Posterior vena cava (tissue), 2 donors: ENCODE measurements at places on chromosomes 2 and 18. TPM values are rescaled to one million over a fixed set of nuclear protein-coding genes. Genes with fewer than 3 reads are reported as not detected.

GDF7 gene
- 3.8 TPM for total RNA-seq

DNA sequence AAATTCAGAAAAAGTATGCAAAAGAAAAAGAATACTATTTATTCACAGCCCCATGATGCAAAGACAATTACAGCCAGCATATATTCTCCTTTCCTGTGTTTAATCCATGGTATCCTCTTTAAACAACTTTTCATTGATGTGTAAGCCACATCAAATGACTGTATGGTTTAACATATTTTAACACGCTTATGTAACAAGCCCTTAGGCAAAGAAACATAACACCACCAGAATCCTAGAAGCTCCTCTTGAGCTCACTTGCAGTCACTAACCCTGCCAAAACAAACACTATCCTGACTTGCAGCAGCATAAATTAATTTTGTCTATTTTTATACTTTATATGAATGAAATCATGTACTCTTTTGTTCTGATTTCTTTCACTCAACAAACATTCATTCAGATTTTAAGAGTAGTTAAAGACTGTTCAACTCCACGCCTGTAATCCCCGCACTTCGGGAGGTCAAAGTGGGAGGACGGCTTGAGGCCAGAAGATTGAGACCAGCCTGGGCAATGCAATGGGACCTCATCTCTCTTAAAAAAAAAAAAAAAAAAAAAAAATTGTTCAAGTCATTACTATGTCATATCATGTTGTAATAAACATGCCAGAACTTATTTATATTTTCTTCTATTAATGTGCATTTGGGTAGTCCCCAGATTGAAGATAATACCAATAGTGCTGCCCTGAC lies 226.3 kb downstream of the NBAS start:
- DNase-seq = no peak

DNA sequence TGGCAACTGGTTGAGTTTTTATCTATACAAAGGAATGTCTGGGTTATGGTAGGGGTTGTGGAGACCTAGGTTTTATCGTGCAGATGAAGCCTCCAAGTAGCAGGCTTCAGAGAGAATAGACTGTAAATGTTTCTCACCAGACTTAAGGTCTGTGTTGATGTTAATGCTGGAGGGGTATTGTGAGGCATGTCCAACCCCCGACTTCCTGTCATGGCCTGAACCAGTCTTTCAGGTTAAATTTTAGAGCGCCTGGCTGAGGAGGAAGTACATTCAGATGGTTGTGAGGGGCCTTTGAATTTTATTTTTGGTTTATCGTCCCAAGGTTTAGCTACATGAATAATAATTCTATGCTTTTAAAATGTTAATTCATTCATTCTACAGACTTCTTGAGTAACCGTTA lies 435.1 kb downstream of the DLGAP1 start:
- DNase-seq = no peak

- DNase-seq = peak; percentile 80
These were observed 1.1 kb upstream of the TMEFF2 start for GRCh38 chr2:192195548-192196418.

DNA sequence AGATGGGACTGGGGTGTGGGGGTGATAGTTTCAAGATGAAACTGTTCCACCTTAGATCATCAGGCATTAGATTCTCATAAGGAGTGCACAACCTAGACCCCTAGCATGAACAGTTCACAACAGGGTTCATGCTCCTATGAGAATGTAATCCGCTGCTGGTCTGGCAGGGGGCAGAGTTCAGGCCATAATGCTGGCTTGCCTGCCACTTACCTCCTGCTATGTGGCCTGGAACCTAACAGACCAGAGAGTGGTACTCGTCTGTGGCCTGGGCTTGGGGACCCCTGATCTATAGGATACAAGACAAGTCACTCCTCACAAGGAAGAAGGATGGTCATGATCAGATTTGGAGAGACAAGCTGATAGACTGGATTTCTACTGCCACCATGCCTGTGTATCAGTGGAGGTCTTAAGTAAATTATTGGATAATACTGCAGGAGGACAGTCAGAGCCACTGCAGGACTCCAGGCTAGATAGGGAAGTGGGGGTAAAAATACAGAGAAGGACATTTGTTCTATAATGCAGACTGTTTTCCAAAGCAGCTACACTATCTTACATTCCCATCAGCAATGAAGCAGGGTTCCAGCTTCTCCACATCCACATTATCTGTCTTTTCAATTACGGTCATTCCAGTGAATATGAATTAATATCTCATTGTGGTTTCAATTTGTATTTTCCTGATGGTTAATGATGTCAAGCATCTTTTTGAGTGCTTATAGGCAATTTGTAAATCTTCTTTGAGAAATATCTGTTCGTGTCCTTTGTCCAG lies 28.8 kb upstream of the APOB start:
- DNase-seq = no peak

- DNase-seq = no peak
These were observed 87.7 kb downstream of the TMEM18 start for GRCh38 chr2:589281-590130.

DNA sequence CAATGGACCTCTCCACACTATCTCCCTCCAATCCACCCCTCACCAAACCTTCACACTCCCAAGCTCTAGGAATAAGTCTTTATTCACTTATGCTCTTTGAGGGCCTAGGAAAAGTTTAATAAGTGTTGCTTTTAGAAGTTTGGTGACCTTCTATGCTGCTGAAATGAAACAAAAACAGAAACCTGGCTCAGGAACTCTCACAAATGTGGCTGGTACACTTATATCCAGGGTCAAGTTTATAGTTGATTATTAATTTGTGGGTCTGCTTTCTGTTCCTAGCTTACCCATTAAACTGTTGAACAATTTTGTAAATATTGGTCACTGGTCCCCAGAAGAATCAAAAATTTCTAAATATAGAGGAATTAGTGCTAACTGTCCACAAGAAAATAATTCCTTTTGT lies 14.2 kb upstream of the ANKRD44 start:
- DNase-seq = no peak

DNA sequence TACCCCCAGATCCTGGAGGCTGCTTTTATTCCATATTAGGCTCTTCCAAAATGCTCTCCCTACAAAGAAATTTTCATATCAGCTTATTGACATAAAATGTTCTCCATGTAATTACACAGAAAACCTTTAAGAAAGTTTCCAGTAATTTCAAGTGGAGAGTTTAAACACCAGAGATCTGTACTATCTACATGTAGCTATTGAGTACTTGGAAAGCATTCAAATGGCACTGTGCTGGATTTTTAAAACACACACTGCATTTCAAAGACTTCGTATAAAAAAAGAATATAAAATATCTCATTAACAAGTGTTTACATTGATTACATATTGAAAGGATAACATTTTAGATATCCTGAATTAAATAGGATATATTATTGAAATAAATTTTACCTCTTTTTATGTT lies 182.4 kb upstream of the ZNF521 start:
- no peak for DNase-seq

DNA sequence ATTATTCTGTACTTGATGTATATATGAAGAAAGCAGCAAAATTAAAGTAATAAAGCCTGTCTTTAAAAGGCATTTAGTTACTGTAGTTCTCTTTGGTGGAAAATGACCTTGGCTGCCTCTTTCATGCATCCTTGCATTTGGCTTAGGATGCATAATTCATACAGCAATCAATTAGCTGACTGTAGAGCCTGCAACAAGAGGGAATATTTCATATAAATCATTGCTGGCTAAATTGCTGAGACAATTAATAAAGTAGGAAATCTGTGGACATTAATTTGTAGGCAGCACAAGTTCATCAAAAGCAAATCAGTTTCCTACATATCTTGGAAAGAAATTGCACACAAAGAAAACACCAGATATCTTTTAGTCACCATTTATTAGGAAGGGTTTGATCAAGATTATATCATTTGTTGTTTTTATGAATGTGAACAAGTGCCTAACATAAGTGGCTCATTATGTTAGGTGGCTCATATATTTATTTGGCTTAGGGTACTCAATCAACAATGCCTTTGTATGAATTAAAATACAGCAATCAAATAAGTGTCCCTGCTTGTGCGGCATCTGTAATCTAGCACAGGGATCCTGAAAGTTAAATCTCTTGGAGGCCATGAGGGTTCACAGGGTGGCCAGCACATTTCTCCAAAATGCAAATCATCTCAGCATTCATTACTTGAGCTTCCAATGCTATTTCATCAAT lies 220.4 kb upstream of the SPOPL start:
- no peak for DNase-seq

DNA sequence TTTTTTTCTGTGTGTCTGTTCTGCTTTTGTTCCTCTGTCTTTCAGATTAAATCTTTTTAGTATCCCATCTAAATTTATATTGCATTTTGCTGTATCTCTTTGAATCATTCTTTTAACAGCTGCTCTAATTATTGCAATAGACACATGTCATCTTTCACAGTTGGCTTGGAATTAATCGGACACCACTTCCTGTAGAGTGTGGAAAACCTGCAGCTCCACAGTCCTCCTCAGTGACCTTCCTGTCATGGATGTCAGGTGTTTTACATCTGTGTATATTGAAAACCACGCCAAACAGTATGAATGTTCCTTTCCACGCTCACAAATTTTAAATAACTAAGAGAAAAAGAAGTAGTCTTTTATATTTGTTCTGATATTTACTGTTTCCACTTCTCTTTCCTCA lies 135.3 kb downstream of the PXDN start:
- no peak for DNase-seq

ABCG8 gene
- total RNA-seq = not detected

DNA sequence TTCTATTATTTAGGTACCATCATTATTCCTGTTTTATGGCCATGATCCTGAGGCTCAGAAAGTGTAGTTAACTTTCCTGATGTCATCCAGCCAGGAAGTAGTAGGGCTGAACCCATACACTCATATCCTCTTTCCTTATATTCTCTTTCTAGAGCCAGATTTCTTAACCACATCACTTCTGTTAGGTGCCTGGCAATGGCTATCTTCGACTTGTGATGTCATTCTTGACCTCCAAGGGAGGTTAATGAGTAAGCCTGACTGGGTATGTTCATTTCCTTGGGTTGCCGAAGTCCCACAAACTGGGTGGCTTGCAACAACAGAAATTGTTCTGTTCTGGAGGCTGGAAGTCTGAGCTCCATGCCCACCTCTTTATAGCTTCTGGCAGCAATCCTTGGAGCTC lies 43.4 kb downstream of the ITGB6 start:
- no peak for DNase-seq

FEV gene
- not detected for total RNA-seq

GPR39 gene
- total RNA-seq = 0.37 TPM

- no peak for DNase-seq
These were observed 19.1 kb upstream of the ANKRD53 start for GRCh38 chr2:70959271-70959761.

MYOM1 gene
- total RNA-seq = 32.0 TPM

UGT1A4 gene
- not detected for total RNA-seq

DNA sequence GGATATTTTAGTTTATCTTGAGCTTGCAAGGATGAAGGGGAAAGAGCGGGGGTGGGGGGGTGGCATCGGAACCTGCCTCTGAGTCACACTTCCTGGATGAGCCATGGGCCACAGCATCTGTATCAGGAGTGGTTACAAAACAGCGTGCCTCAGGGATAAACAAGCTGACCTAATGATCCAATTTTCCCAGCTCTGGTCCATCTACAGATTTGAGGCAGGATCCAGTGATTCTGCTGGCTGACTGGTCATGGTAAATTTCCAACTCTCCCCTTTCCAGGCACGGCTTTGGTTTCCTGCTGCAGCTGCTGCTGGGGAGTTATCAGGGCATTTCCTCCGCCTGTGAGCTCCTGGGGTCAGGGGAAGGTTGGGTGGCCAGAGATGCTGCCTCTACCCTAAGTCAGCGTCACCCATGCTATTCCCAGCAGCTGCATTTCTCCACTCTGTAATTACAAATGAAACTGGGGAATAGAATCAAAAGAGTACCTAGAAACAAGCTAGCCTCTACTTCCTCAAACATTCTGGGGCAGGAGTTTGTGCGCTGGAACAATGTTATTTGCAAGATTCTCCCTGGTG lies 4.7 kb upstream of the HPCAL1 start:
- no peak for DNase-seq

DNA sequence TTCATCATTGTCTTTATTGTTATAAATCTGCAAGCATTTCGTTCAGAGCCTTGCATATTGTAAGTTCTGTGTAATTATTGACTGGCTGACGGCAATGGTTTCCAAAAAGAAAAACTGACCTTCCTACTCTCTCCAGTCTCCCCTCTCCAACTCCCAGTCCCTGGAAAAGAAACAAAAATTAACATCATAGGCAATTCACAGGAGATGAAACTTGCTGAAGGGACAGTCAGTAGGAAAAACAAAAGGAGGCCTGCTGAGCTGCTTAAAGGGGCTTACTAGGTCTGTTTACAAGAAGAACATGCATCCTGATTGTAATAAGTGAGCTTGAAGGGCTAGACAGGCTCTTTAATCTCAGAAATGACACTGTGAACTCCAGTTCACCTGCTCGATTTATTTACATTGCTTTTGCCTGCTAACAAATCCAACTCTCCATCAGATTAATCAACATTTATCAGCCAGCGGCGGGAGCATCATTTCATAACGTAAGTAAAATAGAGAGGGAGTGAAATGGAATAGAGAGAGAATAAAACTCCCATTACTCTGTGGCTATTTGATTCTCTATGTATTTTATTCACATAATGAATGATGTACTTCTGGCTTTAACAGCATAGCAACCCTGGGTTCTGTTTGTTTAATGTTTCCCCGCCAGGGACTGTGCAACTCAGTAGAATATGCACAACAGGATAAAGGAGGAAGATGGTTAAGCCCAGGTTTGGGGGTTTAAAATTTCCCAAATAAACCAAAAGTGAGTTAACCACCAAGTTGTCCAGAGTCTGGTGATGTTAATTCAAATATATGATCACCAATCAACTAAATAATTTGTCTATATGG lies 256.7 kb upstream of the SETBP1 start:
- no peak for DNase-seq

- no peak for DNase-seq
These were observed 12.7 kb downstream of the INPP1 start for GRCh38 chr2:190355968-190356644.

RAB27B gene
- 1.2 TPM for total RNA-seq

NAT8 gene
- total RNA-seq = not detected

BBS5 gene
- total RNA-seq = 7.8 TPM

DNA sequence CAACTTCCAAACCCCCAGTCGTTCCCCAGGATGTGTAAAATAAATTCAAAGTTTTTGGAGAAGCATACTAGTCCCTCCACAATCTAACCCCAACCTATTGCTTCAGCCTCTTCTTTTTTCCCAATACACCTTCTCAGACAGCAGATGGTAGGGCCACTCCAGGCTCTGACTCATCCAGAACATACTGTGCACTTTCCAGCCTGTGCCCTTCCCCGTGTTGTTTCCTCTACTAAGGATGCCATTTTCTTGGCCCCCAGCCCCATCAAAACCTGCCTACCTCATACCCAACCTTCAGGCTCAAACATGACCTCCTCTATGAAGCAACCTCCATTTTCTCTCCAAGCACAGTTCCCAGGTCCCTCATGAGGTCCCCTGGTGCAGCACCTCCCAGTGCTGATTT lies 669.3 kb downstream of the BCL11A start:
- no peak for DNase-seq

DNA sequence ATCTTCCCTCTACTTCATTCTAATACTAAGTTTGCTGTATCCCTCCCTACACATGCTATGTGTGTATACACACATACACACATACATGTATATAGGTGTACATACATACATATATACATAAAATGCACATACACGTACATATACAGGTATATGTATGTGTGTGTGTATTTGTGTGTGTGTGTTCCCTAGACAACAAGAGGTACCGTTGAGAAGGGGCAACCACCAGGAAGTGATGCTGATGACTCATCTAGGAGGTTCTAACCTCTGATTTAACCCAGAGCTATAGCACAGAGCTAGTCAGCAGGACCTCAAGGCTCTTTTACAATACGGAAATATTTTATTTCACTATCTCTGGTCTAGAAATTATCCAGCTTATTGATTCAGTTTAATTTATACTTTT lies 139.2 kb downstream of the LAMA3 start:
- no peak for DNase-seq
